Lower lobe of right lung (tissue), 2 donors: ENCODE measurements at places on chromosomes 2 and 18. TPM values are rescaled to one million over a fixed set of nuclear protein-coding genes. Genes with fewer than 3 reads are reported as not detected.

ADGRF3 gene
- total RNA-seq, result 0.35 TPM

ABCG8 gene
- not detected for total RNA-seq

DNA sequence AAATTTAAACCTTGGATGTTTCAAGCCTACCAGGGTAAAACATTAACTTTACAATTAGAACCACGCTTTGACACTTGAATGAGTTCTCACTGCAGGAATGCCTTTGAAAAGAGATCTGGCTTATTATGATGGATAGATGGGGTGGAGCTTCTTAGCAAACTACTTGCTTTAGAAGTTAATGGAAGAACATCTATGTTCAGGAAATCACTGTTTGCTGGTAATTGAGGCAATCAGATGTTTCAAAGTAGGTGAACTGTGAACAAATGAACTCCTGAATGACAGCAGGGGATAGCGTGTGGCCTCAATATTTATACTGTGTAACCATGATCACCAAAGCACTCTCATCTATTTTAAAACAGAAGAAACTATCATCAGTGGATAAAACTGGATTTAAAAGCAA is 383.6 kb downstream of the PIK3C3 start:
- DNase-seq, result no peak
- H3K27me3 ChIP-seq, result no peaks in the 10 kb centered on the region
- no peaks in the 10 kb centered on the region for H3K36me3 ChIP-seq

GRCh38 chr2:230124235-230124634 is 55.5 kb upstream of the SLC16A14 start:
- no peak overlapping the region for H3K27ac ChIP-seq
- H3K36me3 ChIP-seq, result no peaks in the 10 kb centered on the region
- H3K4me3 ChIP-seq, result no peak overlapping the region
- no peak for DNase-seq
- no peaks in the 10 kb centered on the region for H3K27me3 ChIP-seq

DNA sequence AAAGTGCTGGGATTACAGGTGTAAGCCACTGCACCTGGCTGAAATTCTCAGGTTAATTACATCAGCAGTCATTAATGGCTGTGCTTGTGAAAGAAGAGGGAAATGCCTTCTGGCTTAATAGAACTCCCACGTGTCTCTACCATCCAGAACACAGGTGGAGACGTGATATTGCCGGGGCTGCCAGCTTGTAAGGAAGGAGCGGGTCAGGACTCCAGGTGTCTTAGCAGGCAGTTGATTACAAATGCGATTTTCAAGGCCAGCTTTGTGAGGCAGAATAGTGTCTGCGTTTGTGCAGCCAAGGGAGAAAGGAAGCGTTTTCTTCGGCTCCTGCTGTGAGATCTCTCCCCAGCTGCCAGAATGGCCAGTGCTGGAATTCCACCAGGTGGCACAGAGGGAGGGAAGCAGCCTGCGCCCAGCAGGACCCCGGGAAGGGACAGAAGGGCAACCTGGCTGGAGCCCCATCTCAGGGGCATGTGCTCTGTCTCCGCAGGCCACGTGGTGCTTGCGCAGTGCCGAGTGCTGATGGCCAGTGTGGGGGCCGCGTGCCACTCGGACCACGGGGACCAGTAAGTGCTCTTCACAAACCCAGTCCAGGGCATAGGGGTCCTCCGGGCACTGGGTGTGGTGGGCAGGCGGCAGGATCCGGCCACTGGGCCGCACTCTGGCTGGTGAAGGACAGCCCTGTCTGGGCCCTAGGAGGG is 3.7 kb upstream of the ESPNL start:
- no peak for DNase-seq
- no peak overlapping the region for H3K4me3 ChIP-seq
- no peaks in the 10 kb centered on the region for H3K27me3 ChIP-seq
- no peaks in the 10 kb centered on the region for H3K36me3 ChIP-seq

DNA sequence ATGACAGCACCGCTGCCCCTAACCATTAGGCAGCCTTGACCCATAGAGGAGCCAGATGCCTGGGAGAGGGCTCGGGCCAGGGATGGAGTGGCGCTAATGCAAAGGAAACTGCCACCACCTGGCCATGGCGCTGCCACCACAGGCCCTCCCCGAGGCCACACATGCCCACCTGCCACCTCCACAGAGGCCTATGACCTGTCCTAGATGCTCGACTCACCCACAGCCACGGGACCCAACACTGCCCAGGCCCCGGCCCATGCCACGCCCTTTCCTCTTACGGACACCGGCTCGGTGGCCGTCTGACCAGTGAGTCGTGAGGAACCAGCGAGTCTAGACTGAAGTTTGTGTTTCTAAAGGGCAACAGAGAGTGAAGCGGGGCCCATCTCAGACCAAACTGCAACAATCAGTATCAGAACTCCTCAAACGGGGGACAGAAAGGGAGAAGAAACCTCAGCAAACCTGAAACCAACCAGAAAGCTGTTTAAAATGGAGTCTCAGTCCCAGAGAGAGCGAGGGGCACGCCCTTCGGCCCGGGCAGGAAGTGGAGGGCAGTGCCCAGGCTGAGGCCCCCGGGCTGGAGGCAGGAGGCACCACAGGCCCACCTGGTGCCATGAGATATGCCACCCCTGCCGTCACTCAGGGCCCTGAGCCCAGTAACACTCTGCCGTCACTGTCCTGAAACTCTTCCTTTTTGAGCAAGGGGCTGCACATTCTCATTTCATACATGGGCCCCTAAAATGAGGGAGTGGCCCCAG is 711 bp downstream of the GPR17 start:
- peaks cover 51% of the 10 kb centered on the region for H3K4me1 ChIP-seq
- DNase-seq, result peak; percentile 45
- peak overlapping the region; percentile 58 for H3K27ac ChIP-seq
- peaks cover 4% of the 10 kb centered on the region for H3K36me3 ChIP-seq
- H3K27me3 ChIP-seq, result no peaks in the 10 kb centered on the region

GRCh38 chr2:239086325-239087020 is 238.6 kb downstream of the TWIST2 start:
- H3K4me3 ChIP-seq, result no peak overlapping the region
- H3K27ac ChIP-seq, result no peak overlapping the region

GRCh38 chr18:62883937-62884735 is 168.8 kb downstream of the PHLPP1 start:
- H3K4me1 ChIP-seq, result peaks cover 11% of the 10 kb centered on the region
- no peak overlapping the region for H3K27ac ChIP-seq
- H3K27me3 ChIP-seq, result no peaks in the 10 kb centered on the region

GRCh38 chr2:172427256-172427989 is at the start of gene ITGA6:
Gene ITGA6 (plus strand): TSS chr2:172427586.
- H3K36me3 ChIP-seq, result no peaks in the 10 kb centered on the region
- H3K4me1 ChIP-seq, result peaks cover 41% of the 10 kb centered on the region
- H3K27ac ChIP-seq, result peak within 1 kb of the TSS; percentile 87
- peaks cover 3% of the 10 kb centered on the region for H3K27me3 ChIP-seq
- DNase-seq, result peak; percentile 82
- peak within 1 kb of the TSS; percentile 86 for H3K4me3 ChIP-seq

GRCh38 chr18:13538630-13539029 is 187.7 kb downstream of the FAM210A start:
- peaks cover 17% of the 10 kb centered on the region for H3K4me1 ChIP-seq
- H3K27ac ChIP-seq, result peak overlapping the region; percentile 20
- DNase-seq, result no peak
- H3K4me3 ChIP-seq, result no peak overlapping the region

GRCh38 chr2:8337321-8337720 is 344.5 kb upstream of the ID2 start:
- no peak overlapping the region for H3K4me3 ChIP-seq
- H3K27me3 ChIP-seq, result no peaks in the 10 kb centered on the region
- H3K27ac ChIP-seq, result no peak overlapping the region
- no peaks in the 10 kb centered on the region for H3K36me3 ChIP-seq
- no peak for DNase-seq

DNA sequence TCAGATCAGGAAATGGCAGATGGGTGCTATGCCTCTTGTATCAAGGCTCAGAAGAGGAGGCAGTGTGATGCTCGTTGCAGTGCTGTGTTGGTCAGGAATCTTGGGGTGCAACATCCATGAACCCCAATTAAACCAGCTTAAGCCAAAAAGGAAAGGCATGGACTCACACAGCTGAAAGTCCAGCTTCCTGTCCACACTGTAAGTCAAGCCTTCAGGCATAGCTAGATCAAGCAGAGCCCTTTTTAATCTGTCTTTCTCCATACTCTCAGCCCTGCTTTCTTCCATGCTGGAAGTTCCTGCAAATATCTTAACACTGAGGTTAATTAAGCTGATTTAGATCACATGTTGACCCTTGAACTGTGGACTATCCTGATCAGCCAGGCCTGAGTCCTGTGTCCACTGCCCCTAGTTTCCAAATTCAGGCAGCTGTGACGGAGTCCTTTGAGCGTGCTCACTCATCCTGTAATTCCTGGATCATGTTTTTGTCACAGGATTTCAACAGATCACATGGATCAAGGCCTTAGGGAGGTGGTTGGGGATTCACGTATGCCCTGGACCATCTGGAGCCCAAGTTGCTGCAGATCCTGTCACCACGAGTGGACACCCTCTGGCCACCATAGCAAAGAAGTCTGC is 4.5 kb upstream of the C2orf74 start:
- no peak overlapping the region for H3K4me3 ChIP-seq
- no peak for DNase-seq
- no peaks in the 10 kb centered on the region for H3K27me3 ChIP-seq
- H3K27ac ChIP-seq, result no peak overlapping the region
- H3K4me1 ChIP-seq, result no peaks in the 10 kb centered on the region

DNA sequence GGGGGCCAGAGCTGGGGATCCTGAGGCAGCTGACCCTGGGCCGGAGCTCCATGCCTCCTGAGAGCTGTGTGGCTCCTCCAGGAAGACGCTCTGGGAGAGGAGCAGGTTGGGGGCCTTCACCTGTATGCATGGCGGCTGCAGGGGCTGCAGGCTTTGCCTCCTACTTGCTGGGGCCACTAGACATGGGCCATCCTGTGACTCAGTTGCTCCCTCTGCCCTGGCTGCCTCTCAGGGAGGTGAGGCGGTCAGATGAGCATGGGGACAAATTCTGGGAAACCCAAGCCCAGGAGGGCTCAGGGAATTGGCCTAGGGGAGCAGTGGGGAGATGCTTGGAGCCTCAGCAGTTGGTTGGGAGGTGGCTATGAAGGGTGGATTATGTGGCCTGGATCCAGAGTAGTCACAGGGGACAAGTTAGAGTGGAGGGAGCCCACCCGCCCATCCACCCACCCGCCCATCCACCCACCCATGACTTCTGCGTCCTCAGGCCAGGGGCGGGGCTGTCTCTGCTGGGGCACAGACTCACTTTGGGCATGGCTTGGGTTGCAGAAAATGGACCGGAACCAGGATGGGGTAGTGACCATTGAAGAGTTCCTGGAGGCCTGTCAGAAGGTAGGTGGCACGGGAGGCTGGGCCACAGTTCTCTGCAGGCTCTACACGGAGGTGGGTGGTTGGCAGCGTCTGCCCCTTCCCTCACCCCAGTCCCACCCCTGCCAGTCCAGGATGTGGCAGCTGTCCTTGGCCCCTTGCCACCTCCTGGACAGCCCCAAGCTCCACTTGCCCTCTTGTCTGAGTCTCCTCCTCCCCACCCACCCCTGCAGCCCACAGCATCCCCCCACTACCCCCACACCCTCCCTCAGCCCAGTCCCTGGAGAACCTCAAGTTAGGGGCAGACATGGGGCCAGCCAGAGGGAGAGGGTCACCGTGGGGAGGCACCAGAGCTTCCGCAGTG is 19.5 kb upstream of the FAHD2A start:
- H3K36me3 ChIP-seq, result no peaks in the 10 kb centered on the region
- H3K4me1 ChIP-seq, result no peaks in the 10 kb centered on the region
- no peaks in the 10 kb centered on the region for H3K27me3 ChIP-seq
- DNase-seq, result no peak
- no peak overlapping the region for H3K27ac ChIP-seq
- H3K4me3 ChIP-seq, result no peak overlapping the region

DNA sequence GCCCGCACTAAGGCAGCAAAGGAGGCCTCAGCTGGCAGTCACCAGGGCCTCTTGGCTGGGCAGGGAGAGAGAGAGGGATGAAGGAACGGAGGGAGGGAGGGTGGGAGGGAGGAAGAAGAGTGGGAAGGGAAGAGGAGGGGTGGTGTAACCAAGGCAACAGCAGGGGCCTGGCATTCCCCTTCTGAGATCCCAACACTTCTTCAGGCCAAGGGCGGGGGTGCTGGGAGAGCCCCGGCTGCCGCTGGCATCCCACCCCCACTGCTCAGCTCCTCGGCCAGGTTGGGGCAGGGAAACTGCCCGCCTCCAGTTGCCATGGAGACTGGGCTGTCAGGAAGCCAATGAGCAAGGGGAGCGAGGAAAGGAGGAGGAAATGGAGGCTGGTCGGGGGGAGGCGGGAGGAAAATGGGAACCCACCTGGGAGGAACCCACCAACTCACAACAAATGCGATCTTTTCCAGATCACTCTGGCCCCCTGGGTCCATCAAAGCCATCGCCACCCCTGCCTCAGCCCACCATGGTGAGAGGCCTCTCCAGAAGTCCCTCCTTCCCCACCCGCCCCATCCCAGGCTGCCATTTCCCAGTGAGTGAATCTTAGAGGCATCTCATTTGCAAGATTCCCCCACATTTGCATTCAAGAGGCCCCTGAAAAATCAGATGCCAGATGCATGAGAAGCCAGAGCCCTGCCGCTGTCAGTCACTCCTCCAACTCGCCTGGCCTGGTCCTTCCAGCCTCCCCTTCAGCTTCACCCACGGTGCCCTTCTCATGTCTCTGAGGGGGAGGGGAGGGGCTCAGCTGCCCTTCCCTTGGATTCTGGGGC is 12.4 kb downstream of the SH2D6 start:
- H3K36me3 ChIP-seq, result no peaks in the 10 kb centered on the region
- H3K4me3 ChIP-seq, result no peak overlapping the region
- H3K4me1 ChIP-seq, result peaks cover 30% of the 10 kb centered on the region
- H3K27ac ChIP-seq, result no peak overlapping the region

- peaks cover 23% of the 10 kb centered on the region for H3K4me1 ChIP-seq
- no peaks in the 10 kb centered on the region for H3K27me3 ChIP-seq
- no peaks in the 10 kb centered on the region for H3K36me3 ChIP-seq
- H3K4me3 ChIP-seq, result no peak overlapping the region
Observed at GRCh38 chr18:79955302-79956075, 4.0 kb upstream of the SLC66A2 start.

GRCh38 chr2:58939388-58939787 is 698.3 kb upstream of the FANCL start:
- no peaks in the 10 kb centered on the region for H3K4me1 ChIP-seq
- H3K27ac ChIP-seq, result no peak overlapping the region
- H3K4me3 ChIP-seq, result no peak overlapping the region
- H3K36me3 ChIP-seq, result no peaks in the 10 kb centered on the region
- DNase-seq, result no peak
